Effector memory CD4-positive, alpha-beta T cell (primary cell): ENCODE measurements at places on chromosomes 4 and X.

GRCh38 chr4:16019649-16020048, 56.7 kb upstream of the FGFBP2 start:
- DNase-seq, result no peak

- no peak for DNase-seq
Measured at GRCh38 chr4:3040452-3041191, 33.7 kb downstream of the HTT-AS start.

- DNase-seq, result no peak
Measured at GRCh38 chr4:40980318-40980883, 230.6 kb downstream of the NSUN7 start.

GRCh38 chr4:84632092-84632491, 49.2 kb downstream of the CDS1 start:
- DNase-seq, result no peak

GRCh38 chr4:81039351-81039972, 9.0 kb downstream of the BMP3 start:
- no peak for DNase-seq

- DNase-seq, result no peak
Measured at GRCh38 chr4:146283758-146284651, 69.7 kb downstream of the REELD1 start.

DNA sequence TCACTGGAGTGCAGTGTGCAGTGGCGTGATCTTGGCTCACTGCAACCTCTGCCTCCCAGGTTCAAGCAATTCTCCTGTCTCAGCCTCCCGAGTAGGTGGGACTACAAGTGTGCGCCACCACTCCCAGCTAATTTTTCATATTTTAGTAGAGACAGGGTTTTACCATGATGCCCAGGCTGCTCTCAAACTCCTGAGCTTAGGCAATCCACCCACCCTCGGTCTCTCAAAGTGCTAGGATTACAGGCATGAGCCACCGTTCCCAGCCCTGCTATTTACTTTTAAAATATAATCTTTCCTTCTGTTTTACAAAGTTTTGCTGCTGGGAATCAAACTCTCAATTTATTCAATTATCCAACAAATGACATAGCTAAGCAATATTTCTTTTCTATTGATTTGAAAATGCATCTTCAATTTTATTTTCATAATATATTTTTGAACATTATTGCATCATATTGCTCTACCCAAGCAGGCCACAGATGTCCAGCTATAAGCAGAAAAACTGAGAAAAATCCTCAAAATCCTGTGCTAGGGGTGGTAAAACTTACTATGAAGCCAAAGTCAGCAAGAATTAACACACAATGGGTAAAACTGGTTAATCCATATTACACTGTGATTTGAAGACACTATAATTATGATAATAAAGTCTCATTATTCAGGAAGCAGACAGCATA, 5.2 kb downstream of the TIFA start:
- DNase-seq, result no peak

- no peak for DNase-seq
Measured at GRCh38 chrX:108025954-108026600, 18.8 kb upstream of the VSIG1 start.

DNA sequence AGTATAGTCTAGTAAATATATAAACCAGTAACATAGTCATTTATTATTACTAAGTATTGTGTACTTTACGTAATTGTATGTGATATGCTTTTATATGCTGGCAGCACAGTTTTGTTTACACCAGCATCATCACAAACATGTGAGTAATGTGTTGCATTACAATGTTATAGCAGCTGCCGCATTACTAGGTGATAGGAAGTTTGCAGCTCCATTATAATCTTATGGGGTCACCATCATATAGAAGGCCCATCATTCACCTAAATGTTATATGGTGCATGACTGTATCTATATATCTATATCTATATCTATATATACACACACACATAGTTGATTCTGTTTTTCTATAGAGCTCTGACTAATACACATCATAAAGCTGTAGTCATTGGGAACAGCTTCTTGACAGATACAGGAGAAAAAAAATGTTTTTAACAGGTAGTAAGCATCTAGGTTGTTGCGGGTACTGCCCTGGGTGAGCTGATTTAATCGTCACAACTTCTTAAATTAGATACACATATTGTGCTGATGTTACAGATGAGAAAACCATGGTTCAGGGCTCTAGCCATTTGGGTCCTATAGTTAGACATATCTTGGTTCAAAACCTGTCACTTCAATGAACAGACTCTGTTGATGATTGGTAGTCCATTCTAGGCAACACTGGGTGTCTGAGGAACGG, 77.9 kb downstream of the CLNK start:
- no peak for DNase-seq

GRCh38 chrX:31383991-31384390, 312.1 kb upstream of the FTHL17 start:
- DNase-seq, result no peak

DNA sequence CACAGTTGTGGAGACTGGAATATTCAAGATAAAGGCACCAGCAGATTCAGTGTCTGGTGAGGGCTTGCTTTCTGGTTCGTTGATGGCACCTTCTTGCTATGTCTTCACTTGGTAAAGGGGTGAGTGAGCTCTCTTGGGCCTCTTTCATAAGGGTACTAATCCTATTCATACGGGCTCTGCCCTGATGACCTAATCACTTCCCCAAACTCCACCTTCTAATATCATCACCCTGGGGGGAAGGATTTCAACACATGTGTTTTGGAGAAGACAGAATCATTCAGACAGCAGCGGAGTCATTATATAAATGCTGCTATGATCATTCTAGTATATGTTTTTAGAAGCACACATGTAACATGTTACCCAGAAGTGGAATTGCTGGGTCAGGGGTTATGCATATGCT, 295.3 kb upstream of the CTSO start:
- no peak for DNase-seq
